ENCODE measurements at places on chromosomes 1 and 21. TPM values are rescaled to one million over a fixed set of nuclear protein-coding genes. Genes with fewer than 3 reads are reported as not detected.

SUSD4 gene
- not detected for total RNA-seq

PRR9 gene
- total RNA-seq: not detected

CCDC27 gene
- not detected for total RNA-seq

ZNF593OS gene
- not detected for total RNA-seq

RIPK4 gene
- total RNA-seq: not detected

FMN2 gene
- total RNA-seq: not detected

PRKCZ gene
- total RNA-seq: 25.1 TPM

KLF17 gene
- total RNA-seq: not detected

KIAA0040 gene
- 21.2 TPM for total RNA-seq

TCHHL1 gene
- not detected for total RNA-seq

MANEAL gene
- total RNA-seq: 2.4 TPM

LYPLA2 gene
- total RNA-seq: 73.3 TPM

LRRC71 gene
- total RNA-seq: not detected

HES5 gene
- total RNA-seq: not detected

TTLL10 gene
- 1.7 TPM for total RNA-seq

TMOD4 gene
- 2.6 TPM for total RNA-seq

AVPR1B gene
- total RNA-seq: not detected

LTN1 gene
- 33.7 TPM for total RNA-seq

SLC19A2 gene
- total RNA-seq: 5.3 TPM

PPFIA4 gene
- total RNA-seq: 0.88 TPM

COL11A1 gene
- total RNA-seq: not detected

C1orf185 gene
- not detected for total RNA-seq

HSD3B1 gene
- not detected for total RNA-seq

ZNF648 gene
- total RNA-seq: not detected

S100A8 gene
- total RNA-seq: 1.8 TPM

KIF2C gene
- 0.59 TPM for total RNA-seq

OR2T11 gene
- not detected for total RNA-seq

PLEKHM2 gene
- 50.9 TPM for total RNA-seq

UTS2 gene
- total RNA-seq: 3.9 TPM

TSPAN1 gene
- not detected for total RNA-seq

SORT1 gene
- 7.1 TPM for total RNA-seq

YRDC gene
- 24.4 TPM for total RNA-seq

LRRC38 gene
- total RNA-seq: not detected

OR2T2 gene
- not detected for total RNA-seq

INSRR gene
- total RNA-seq: 0.10 TPM

Data from natural killer cell (primary cell).